Karpas-422 (cell line): ENCODE measurements at places on chromosomes 5 and 9.

DNA sequence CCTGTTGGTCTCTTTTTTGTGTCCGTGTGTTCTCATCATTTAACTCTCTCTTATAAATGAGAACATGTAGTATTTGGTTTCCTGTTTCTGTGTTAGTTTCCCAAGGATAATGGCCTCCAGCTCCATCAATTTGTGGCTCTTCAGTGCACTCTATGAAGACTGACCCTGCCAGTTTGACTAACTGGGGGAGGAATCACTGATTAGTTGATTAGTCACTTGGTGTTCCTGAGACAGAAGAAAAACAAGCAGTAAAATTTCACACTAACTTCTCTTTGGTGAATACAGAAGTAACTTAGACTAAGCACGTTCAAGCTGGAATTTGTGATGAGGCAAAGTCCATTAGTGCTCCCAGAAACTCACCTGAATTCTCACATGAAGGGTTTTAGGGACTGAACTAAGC lies 495.8 kb upstream of the RORB start:
- no peak for DNase-seq

DNA sequence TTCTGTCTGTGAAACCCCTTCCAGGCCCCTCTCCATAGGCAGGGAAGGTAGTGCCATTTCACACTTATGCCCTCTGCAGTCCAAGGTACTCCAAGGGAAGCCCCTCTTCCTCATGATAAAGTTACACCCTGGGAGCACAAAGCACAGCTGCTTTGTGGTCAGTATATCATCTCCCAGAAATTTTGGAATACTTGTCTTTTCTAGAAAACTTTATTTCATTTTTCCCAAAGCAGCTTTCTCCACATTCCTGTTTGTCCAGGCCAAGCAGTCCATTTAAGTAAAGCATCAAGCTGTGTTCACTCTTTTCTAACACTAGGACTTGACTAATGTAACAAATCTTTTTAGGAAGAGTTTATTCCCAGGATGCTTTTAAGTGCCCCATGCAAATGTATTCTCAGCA lies 371.8 kb upstream of the RGMB start:
- DNase-seq: no peak

DNA sequence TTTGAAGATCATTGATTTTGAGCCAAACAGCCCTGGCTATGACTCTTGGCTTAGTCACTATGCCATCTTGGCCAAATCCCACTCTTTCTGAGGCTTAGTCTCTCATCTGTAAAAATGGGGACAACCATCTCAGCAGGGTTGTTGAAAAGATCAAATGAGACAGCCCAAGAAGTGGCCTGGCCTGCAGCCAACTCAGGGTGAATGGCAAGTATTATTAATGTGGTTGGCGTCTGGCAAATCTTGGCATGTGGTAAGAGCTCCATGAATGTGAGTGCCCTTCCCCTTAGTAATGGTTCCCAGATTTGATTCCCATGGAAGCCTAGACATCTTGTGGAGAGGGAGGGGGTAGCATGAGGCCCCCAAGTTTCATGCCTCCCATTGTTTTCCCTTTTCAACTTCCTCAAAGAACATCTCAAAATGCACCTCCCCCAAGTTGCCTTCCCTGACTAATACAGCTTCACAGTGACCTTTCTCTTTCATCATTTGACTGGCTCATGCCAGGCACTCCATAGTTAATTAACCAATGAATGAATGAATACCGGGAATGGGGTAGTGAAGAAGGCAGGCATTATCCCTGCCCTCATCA lies 11.8 kb upstream of the TGFBI start:
- no peak for DNase-seq

DNA sequence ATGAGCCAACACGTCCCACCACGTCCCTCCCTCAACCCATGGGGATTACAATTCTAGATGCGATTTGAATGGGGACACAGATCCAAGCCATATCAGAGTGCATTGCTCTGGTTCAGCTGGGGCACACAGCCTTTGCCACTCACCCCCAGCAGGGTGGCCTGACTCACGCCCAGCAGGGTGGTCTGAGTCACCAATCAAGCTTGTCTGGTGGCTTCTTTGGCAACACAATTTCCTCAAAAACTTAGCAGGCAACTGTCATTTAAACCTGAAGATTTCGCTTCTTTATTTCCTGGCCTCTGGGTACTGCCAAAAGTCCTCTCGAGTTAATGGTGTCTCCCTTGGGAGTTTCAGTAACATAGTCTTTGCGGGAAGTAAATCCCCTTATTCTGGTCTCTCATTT lies 16.3 kb upstream of the SEMA5A start:
- no peak for DNase-seq

DNA sequence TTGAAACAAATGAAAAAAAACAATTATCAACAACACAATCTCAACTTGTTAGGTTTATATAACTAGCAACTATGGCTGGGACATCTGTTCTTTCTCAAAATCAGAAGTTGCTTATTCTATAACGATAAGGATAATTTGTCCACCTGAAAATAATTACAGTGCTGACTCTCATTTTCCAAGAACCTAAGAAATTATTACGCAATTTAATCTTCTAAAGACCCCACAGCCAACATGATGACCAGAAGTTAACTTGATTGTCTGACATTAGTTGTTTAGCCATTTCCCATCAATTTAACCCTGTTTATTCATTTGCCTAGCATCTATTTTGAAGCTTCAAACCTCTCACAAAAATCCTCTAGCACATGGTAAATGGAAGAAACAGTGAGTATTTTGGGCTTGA lies 293.8 kb downstream of the ELAVL2 start:
- DNase-seq: no peak

GRCh38 chr9:847505-847904 lies 6.0 kb downstream of the DMRT1 start:
- DNase-seq: no peak

DNA sequence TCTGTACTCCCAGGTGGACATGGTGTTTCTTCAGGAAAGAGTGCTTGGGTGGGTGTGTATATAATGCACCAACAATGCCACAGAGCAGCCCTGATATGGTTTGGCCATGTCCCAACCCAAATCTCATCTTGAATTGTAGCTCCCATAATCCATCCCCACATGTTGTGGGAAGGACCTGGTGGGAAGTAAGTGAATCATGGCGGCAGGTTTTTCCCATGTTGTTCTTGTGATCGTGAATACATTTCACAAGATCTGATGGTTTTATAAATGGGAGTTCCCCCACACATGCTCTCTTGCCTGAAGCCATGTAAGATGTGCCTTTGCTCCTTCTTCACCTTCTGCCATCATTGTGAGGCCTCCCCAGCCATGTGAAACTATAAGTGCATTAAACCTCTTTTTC lies 158.5 kb downstream of the NR3C1 start:
- no peak for DNase-seq

GRCh38 chr9:136846376-136847087 lies 2.7 kb upstream of the PHPT1 start:
- DNase-seq: no peak

GRCh38 chr5:172533058-172533398 lies 78.7 kb upstream of the SH3PXD2B start:
- no peak for DNase-seq

GRCh38 chr5:90932052-90932699 lies 373.6 kb downstream of the ADGRV1 start:
- peak; percentile 59 for DNase-seq

- DNase-seq: no peak
Measured at GRCh38 chr5:111129938-111130337, 37.8 kb downstream of the WDR36 start.

GRCh38 chr5:120466341-120467006 lies 2.4 kb downstream of the PRR16 start:
- DNase-seq: no peak

- no peak for DNase-seq
Measured at GRCh38 chr5:150723845-150724244, 23.0 kb upstream of the RBM22 start.

GRCh38 chr9:109733690-109734089 lies 46.3 kb upstream of the PALM2AKAP2 start:
- DNase-seq: no peak

DNA sequence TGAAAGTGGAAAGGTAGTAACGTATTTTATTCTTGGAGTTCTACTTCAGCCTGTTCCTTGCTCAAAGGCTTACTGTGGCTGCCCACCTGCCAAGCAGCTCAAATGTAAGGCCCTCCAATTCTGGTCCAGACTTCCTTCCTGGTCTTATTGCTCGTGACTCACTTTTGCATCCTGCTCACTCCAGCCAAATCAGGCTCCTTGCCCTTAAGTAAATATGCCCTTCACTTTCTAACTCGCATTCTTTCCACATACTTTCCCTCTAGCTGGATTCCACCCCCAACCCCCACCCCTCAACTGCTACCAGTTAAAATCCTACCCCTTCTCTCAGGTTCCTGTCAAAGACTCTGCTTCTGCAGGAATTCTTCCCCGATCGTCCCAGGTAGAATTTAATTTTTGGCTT lies 96.6 kb downstream of the GALNT10 start:
- no peak for DNase-seq
